ENCODE measurements at places on chromosomes 5 and 9.

- no peak for DNase-seq
These were observed 43.6 kb downstream of the SEMA5A start for GRCh38 chr5:9502050-9502834.

DNA sequence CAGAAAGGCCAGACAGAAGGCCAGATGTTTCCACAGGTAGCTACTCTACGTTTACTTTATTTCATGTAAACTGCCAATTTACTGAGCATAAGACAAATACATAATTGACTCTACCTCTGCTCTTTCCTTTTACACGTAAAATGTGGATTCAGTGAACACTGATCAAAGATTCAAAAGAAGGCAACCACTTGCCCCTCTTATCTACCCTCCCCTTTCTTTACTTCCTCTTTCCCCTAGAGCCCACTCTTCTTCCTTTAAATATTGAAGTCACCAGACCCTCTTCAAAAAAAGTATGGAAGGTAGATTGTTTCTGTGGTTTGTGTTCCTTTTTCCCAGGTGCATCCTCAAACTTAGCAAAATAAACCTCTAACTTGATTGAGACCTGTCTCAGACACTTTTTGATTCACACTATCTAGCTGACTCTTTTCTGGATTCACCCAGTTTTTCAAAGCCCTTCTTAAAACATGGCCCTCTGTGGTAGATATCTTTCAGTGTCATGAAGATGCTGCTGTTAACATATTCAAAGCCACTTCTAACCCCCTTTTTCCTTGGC lies 6.7 kb downstream of the FAM114A2 start:
- no peak for DNase-seq

GRCh38 chr9:96173640-96174039 lies 128.3 kb downstream of the HSD17B3 start:
- no peak for DNase-seq

GRCh38 chr5:160496784-160497183 lies 75.1 kb downstream of the PTTG1 start:
- no peak for DNase-seq

DNA sequence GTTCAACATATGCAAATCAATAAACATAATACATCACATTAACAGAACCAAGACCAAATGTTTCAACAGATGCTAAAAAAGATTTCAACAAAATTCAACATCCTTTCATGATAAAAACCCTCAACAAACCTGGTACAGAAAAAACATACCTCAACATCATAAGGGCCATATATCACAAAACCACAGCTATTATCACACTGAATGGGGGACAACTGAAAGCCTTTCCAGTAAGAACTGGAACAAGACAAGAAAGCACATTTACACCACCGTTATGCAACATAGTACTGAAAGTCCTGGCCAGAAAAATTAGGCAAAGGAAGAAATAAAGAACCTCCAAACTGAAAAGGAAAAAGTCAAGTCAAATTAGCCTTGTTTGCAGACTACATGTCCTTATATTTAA lies 93.6 kb downstream of the DTWD2 start:
- no peak for DNase-seq

DNA sequence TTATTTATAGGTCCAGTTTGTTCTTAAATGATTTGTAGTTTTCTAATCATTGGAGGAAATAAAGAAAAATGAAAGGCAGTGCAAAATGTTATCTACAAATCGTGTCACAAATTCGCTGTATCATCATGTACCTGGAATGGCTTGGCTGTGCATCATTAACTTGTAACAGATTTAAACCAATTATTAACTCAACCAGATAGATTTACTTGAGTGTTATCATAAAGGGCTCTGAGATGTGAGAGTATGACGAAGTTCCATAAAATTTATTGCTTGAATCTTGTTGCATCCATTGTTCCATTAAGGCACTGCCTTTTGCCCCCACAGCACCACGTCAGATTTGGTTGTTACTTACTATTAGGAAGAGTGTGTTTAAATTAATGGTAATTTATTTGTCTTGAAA lies 23.5 kb downstream of the PCSK5 start:
- DNase-seq, result no peak

DNA sequence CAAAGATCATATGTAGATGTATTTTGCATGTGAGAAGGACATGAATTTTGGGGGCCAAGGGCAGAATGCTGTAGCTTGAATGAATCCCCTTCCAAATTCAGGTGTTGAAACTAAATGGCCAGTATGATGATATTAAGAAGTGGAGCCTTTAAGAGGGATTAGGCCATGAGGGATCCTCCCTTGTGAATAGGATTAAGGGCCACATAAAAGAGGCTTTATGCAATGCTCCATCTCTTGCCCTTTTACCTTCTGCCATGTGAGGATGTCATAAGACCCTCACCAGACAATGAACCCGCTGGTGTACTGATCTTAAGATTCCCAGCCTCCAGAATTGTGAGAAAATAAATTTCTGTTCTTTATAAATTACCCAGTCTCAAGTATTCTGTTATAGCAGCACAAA lies 206.1 kb downstream of the YTHDC2 start:
- DNase-seq, result no peak

GRCh38 chr5:104965006-104965405 lies 1402.4 kb upstream of the NUDT12 start:
- DNase-seq, result no peak

- no peak for DNase-seq
These were observed 15.1 kb upstream of the POMT1 start for GRCh38 chr9:131487621-131488031.

GRCh38 chr5:15354021-15354420 lies 146.0 kb upstream of the FBXL7 start:
- no peak for DNase-seq

- DNase-seq, result no peak
These were observed 415.1 kb upstream of the ADAMTSL1 start for GRCh38 chr9:18058564-18059442.

DNA sequence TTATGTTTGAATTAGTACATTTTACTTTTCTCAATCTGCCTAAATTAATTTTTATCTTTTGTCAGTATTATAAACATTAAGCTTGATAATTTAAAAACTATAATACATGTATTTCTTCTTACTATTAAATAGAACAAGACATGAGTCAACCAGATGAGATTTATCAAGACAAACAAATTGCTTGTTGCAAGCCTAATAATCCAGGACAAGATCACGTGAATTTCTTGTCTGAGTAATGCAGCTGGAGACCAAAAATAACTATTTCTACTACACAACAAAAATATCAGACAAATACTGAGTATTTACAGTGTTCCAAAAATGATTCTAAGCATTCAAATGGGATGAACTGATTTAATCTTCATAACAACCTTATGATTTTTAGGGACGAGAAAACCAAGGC lies 339.1 kb upstream of the PRR16 start:
- no peak for DNase-seq

GRCh38 chr5:127813633-127814587 lies 110.7 kb downstream of the CCDC192 start:
- no peak for DNase-seq

DNA sequence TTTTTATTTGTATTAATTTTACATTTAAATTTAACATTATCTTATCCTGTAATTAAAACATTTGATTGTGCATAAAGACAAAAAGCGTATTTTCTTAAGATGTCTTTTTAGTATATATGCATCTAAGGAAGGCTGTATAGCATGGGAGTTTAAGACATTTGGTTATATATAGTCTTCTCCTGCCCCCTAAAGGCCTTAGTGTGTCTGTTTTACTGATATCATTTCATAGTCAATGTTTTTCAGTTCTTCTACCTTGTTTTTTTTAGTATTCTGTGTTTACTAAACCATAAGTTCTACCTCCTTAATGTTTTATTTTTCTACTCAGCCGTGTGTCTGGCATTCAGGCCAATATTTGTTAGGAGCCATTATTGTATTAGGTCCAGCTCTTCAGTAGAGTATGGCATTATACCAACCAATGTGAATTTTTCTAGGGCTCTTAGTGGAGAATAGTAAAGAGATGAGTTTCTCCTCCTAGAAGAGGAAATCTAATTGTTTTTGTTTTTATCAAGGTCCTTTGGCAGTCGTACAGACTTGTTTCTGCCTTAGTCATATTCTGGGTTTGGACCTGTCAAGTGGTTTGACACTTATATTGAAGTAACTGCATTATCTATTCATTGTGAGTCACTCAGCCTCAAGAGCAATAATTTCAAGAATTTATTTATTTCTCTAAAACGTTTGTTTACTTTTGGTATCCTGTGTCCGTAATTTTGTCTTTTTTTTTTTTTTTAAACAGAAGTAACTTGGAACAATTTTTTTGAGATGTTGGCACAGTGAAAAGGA lies 74.8 kb downstream of the SLF1 start:
- DNase-seq, result peak; percentile 67

DNA sequence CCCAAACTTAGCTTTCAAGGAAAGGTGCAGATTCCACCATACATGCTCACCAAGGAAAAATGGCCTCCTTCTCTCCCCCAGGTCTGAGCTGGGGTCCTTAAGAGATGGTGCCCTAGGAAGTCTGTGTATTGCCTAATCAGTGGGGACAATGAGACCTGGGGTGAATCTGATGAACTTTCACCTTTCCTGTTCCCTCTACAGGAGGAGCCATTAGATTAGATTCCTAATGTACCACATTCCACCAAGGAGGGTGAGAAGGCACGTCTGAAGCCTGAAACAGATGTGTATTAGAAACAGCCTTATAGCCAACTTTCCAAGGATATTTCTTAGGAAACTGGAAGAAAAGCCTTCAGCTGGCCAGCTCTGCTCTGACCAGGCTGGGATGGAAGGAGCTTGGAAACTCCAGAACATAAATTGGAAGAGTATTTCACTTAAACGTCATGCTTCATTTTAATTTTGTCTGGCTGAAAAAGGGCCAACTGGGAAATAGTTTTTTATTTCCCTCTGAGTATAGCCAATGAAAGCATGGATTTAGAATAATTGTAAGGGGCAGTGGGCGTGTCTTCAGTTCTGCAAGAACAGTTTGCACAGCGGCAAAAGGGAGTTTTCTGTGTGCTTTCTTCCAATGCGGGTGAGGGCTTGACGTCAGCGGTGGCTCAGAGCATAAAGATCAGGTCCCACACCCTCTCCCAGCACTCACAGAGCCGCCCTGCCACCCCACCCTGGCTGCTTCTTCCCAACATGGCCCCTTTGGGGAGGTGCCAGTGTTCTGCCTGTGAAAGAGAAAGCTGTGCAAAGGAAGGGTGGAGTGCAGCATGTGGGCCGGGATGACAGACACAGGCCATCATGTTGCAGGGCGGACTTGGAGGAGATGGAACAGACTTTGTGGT lies 210.9 kb downstream of the ESM1 start:
- no peak for DNase-seq

DNA sequence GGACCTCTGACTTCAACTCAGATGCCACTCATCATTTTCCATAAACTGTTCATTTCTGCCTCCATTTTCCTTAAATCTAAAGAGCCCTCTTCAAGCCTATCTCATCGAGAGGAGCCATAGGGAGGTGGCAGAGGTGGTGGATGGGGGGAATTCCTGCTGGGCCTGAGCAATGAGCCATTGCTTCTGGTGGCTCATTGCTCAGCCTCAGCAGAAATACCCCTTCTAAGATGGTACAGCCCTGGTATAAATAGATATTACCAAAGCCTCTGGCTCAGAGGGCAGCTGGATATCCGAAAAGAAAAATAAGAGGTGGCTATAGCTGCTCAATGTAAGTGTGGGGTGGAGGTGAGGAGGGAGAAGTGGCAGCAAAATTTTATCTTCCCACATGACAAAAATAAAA lies 313.5 kb downstream of the CAAP1 start:
- no peak for DNase-seq

DNA sequence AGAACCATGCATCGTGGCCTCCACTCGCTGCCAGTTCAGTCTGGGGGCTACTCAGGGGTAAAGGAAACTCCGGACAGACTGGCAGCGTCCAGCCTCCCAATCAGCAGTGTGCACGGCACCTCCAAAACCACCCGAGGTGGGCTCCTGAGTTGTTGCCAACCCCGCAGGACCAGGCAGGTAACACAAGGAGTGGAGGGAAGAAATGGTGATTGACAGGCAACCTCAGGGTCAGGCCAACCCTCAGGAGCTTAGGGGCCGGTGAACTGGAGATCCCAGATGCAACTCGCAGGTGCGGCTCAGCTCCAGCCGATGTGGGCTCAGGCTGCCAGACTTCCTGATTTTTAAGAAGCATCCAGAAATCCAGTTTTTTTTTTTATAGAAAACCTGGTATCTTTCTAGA lies 37.3 kb upstream of the AKNA start:
- DNase-seq, result no peak

GRCh38 chr9:107952773-107953172 lies 463.2 kb upstream of the KLF4 start:
- DNase-seq, result no peak

GRCh38 chr5:142014911-142015584 lies 2.2 kb upstream of the GNPDA1 start:
- peak; percentile 24 for DNase-seq

DNA sequence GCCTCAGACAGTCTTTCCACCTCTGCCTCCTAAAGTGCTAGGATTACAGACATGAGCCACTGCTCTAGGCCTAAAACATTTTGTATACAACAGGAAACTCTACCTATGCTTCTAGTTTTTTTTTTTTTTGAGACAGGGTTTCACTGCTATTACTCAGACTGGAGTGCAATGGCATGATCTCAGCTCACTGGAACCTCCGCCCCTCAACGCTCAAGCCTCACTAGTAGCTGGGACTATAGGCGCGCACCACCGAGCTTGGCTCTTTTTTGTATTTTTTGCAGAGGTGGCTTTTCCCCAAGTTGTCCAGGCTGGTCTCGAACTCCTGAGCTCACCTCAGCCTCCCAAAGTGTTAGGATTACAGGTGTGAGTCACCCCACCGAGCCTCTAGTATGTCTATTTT lies 5.4 kb downstream of the HSPA9 start:
- DNase-seq, result no peak

DNA sequence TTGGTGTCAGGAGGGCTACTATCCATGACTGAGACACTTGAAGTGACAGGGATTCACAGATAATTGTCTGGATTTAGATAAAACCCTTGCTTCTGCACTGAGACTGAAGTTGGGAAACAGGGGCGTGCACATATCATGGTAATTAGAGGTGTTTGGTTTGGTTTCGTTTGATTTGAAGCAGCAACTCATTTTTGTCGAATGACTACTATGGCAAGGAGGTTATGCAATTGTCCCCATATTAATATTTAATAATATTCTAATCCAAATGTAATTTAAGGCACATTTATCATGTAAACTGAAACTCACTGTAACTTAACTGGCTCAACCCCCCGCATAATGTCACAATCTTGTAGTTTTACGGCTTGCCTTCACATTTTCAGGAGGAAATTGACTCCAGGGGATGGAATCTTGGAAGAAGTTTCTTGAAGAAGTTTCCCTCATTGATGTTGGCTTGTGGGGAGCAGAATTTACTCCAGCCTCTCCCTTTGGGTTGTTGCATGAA lies 12.5 kb downstream of the ZNF366 start:
- DNase-seq, result no peak
